ENCODE measurements at places on chromosomes 5 and 9.
A peak's percentile ranks its signal among the peaks of the same experiment; 100 is the strongest.

DNA sequence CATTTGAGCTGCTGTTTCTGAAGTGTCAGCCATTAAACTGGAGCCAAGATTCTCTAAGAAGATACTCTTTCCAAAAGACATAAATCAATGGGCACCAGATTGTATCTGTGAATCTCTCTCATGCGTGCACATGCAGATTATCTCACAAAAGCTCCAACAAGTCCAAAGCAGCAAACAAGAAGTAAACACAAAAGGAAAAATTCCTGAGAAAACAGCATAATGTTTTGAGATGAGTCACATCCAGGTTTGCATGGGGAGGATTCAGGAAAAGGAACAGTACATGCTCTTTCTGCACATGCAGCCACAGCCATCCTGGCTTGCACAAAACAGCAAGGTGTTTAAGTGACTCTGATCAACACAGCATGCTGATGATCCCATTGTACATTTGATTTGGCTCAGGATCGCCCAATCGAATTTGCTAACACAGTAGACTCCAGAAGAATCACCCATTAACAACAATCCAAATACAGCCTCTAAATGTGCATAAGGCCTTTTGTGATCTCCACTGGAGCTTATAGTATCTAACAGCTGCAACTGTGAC is 143.1 kb downstream of the ELAVL2 start:
- DNase-seq = no peak

DNA sequence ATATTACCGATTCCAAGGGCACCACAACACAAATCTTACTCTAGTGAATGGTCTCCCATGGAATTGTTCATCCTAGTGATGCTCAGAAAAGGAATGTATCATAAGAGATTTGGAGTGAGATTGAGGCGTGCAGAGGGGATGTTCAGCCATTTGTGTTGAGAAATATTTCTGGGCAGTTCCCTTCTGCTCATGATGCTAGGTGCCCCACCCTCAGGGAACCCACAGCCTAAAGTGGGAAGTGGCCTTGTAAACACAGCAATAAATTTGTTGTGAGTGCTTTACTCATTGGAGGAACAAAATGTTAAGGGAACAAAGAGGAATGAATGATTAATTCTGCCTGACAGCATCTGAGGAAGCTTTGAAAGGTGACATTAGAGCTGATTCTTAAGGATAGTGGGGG is 129.9 kb downstream of the TLE4 start:
- peak; percentile 61 for DNase-seq

DNA sequence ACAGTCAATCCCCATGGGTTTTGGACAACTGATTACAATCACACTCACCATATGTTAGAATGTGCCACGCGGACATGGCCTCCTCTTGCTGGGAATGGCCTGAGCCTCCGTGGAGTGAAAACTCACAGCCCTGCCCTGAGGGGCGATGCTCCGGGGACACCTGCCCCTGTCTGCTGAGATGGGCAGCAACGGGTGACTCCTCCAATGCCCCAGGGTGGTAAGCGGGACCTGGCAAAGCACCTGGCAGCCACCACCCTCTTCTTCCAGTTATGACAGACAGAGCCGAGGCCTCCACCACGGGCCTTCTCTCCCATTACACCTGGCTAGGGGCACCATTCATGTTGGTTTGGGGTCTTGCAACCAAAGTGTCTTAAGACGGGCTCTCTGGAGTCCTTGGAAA is 94.9 kb upstream of the COL5A1 start:
- no peak for DNase-seq

DNA sequence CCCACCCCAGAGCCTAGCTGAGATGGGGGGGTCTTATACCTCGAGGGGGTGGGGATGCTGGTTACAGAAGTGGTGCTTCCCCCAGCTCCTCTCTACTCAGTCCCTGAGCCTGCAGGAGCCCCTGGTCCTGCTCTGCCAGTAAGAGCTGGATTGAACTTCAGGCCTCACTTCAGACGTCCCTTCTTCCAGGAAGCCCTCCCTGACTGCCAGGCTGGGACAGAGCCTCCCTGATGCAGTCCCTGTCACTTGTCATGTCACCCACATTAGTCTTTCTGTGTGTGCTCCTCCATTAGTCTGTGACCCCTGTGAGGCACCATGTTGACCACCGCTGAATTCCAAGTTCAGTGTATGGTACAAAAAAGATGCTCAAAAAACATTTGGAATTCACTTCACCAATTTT is 78.7 kb upstream of the ASS1 start:
- no peak for DNase-seq

DNA sequence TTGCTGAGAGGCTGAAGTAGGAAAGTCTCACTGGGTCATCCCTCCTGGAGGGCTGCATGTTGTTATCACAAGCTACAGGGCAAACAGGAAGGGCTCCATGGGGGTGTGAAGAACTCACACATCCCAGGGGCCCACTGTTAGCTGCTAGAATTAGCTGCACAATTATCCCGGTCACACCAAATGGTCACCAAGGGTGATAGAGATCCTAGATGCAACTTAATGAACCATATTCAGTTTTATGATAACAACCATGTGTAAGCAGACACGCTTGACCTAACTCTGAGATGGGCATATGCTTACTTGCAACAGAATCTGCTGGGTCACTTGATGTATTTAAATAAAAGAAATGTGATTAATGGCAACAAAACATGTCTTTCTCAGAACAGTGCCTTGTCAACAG is 143.5 kb upstream of the C6 start:
- DNase-seq = no peak

- DNase-seq = no peak
Observed at GRCh38 chr9:16543686-16544085, 326.8 kb downstream of the BNC2 start.

DNA sequence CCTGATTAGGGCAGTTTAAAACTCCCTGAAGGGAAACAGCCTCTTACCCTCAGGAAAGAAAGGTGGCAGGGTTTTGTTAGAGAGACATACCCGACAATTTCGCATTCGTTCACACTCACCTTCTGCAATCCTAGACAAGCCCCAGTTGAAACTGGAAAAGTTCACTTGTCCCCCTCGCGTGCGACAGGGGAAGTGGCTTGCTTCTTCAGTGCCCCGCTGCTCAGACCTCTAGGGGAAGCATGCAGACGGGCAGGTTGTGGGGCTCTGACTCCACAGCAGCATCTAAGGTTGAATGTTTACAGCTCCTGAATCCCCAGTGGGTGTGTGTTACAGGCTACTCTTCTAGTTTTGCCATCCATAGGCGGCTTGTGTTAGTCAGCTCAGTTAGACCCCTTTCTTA is 575.7 kb upstream of the ACO1 start:
- peak; percentile 3 for DNase-seq

GRCh38 chr9:68509689-68510088 is 31.0 kb downstream of the TMEM252 start:
- DNase-seq = no peak

- no peak for DNase-seq
Observed at GRCh38 chr9:127523312-127523851, 72.1 kb downstream of the LRSAM1 start.

DNA sequence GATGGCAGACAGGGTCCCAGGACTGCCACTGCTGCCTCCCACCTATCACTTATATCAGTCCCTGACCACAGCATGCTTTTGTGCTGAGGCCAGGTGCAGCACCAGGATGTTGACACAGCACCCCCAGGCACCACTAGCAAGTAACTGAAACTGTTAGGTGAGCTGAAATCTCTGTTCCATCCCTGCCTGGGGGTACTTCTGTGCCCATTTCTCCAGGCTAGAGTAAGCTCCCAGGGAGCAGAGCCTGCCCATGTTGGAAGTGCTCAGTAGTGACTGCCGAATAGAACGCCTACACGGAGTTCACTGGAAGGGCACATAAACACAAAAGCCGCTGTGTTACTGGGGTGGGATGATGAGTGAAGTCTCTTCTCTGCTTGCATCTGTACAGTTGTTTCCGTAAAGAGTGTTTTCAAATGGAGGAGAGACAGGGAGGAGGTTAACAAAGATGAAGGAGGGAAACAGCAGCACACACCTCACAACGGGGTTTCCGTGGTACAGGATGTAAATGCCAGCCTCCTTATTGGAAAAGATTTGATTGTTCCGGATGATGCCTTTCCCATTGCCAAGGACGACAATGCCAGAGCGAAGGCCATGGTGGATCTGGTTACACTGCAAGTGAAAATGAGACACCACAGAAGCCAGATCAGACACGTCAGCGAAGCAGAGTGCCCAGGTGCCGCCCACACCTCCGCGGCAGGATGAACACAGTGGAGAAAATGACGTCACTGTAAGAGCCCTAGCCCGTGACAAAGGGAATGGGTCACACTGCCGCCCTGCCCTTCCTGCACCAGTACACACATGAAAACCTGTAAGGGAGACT is 43.1 kb downstream of the POLR1E start:
- no peak for DNase-seq

- peak; percentile 41 for DNase-seq
Observed at GRCh38 chr5:116076496-116076895, 8.3 kb upstream of the COMMD10 start.

DNA sequence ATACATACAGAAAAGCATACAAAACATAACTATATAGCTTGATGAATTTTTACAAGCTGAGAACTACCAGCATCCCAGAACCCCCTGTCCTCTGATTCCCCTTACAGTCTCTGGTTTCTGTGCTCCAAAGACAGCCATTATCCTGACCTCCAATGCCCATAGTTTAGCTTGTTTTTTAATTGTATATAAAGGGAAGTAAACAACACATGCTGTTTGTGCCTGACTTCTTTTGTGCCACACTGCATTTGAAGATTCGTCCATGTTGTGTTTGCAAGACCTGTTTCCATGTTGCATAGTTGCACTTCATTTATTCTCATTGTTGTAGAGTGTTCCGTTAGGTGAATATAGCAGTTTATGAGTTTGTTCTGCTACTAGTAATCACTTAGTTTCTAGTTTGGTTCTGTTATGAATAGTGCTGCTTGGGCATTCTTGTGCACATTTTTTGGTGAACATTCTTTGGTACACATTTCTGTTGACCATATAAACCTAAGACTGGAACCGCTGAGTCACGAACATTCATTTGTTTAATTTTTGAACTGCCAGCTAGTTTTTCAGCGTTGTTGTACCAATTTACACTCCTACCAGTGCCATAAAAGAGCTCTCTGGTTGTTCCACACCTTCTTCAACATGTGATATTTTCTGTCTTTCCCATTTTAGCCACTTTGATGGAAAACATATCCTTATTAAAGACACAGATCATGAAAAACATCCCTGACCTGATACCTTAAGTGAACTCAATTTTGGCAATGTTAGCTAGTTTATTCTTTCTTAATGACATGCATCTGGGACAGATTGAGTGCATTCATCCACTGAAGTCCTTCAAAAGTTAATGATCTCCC is 78.1 kb upstream of the ANXA1 start:
- DNase-seq = no peak

- no peak for DNase-seq
Observed at GRCh38 chr5:149719666-149720065, 10.4 kb upstream of the PPARGC1B start.

DNA sequence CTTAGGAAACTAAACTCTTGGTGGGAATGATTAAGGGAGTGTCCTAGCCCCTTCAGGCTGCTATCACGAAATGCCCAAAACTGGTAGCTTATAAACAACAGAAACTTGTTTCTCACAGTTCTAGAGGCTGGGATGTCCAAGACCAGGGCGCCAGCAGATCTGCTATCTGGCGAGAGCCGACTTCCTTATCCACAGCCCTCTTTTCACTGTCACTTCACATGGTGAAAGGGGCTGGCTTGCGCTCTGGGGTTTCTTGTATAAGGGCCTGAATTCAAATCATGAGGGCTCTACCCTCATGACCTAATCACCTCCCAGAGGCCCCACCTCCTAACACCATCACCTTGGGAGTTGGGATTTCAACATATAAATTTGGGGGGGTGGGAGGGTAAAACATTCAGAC is 49.1 kb downstream of the IPPK start:
- no peak for DNase-seq

DNA sequence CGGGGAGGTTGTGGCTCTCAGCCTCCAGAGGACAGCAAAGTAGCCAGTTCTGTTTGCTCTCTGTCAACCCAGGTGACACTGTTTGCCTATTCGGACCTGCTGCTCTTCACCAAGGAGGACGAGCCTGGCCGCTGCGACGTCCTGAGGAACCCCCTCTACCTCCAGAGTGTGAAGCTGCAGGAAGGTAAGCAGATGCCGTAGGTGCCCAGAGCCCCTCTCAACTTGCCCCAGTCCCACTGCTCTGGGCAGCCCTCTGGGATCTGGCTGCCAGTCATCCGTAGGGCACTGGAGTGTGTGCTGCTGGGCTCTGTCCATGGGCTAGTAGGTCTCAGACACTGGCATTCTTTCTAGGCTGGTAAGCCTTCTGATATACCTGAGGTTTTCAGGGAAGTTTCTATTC is 59.3 kb downstream of the RGS3 start:
- DNase-seq = no peak

GRCh38 chr5:64653766-64654560 is 36.3 kb upstream of the SHISAL2B start:
- DNase-seq = no peak

All from hematopoietic multipotent progenitor cell treated with erythropoietin and hydrocortisone succinate and interleukin-3 and kit ligand, for 6 days (in vitro differentiated cells).